PC-3 (cell line): ENCODE measurements at places on chromosomes 2 and 18. TPM values are rescaled to one million over a fixed set of nuclear protein-coding genes. Genes with fewer than 3 reads are reported as not detected.
A peak's percentile ranks its signal among the peaks of the same experiment; 100 is the strongest.

The CAVIN2 gene
- total RNA-seq, result 0.07 TPM in 1 of 2 replicates, not detected in the other

The MC4R gene
- total RNA-seq, result not detected in 2 replicates

DNA sequence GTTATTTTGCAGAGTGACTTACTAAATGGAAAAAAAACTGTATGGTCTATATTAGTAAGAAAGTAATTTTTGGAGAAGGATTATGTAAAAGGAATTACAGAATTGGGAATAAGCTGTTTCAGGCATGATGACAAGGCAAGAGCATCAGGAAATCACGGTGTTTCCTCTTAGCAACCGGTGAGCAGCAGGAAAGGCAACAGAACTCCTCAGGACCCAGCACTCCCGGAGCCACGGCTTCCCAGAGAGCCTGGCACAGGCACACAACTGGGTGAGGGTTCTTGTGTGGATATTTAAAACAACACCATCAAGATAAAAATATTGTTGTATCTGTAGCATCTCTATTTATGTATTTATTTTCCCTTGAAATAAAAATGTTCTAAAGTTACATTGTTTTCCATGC, 34.4 kb downstream of the CYP27C1 start:
- H3K4me3 ChIP-seq, result no peak overlapping the region
- H3K4me1 ChIP-seq, result no peaks in the 10 kb centered on the region
- H3K27ac ChIP-seq, result no peak overlapping the region
- H3K36me3 ChIP-seq, result no peaks in the 10 kb centered on the region
- DNase-seq, result peak; percentile 12

DNA sequence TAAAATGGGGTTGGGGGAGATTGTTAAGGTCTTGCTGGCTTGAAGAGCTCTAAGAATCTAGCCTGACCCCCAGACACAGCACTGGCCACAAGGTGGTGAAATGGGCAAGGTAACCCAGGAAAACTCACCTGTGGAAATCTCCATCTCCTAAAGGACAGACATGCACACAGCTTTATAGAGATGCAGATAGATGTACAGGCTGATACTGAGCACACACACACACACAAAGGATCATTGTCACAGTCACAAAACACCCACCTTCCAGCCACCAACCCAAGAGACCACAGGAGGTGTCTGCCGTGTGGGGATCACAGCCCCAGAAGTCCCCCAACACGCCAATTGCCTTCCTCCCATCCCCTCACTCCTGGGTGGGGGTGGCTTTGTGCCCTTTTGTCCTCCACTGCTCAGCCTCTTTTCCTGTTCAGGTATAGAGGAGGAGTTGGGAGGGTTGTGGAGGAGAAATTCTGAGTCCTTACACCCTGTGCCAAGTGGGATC, 3.2 kb upstream of the CYP26B1 start:
- H3K36me3 ChIP-seq, result no peaks in the 10 kb centered on the region
- peaks cover 21% of the 10 kb centered on the region for H3K4me1 ChIP-seq
- no peak overlapping the region for H3K27ac ChIP-seq

DNA sequence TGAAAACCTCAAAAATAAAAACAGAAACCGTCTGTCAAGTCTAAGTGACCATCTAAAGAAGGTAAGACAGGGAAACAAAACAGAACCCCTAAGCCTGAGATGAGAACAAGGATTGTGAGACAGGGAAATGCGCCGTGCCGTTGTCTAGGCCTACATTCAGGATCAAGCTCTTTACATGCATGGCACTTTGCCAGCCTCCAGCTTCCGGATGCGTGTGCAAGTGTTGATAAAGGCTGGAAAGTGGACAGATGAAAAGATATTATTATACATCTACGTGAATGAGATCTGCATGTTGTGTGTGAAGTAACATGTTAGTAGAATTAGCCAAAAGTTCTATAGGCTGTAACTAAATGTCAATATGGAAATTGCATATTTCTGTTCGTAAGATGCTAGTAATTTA, 28.6 kb upstream of the TMEM87B start:
- H3K36me3 ChIP-seq, result no peaks in the 10 kb centered on the region
- no peaks in the 10 kb centered on the region for H3K27me3 ChIP-seq
- no peak overlapping the region for H3K27ac ChIP-seq
- H3K4me1 ChIP-seq, result peaks cover 23% of the 10 kb centered on the region
